T-helper 9 cell (primary cell): ENCODE measurements at places on chromosomes 6 and 20.
A peak's percentile ranks its signal among the peaks of the same experiment; 100 is the strongest.

DNA sequence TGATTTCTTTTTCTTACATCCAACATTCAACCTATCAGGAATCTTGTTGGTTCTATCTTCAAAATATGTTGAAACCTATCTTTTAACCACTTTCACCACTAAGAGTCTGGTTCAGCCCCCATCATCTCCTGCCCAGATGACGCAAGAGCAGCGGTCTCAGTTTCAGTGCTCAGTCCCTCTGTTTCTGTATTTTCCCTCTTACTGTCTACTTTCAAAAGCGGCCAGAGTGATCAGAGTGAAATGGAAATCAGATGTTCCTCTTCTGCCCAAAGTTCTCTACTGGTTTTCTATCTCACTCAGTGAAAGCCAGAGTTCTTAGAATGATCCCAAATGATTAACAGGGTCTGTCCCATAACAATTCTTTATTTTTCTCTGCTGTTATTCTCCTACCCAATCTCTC is 147.9 kb upstream of the PDE7B start:
- no peak for DNase-seq

DNA sequence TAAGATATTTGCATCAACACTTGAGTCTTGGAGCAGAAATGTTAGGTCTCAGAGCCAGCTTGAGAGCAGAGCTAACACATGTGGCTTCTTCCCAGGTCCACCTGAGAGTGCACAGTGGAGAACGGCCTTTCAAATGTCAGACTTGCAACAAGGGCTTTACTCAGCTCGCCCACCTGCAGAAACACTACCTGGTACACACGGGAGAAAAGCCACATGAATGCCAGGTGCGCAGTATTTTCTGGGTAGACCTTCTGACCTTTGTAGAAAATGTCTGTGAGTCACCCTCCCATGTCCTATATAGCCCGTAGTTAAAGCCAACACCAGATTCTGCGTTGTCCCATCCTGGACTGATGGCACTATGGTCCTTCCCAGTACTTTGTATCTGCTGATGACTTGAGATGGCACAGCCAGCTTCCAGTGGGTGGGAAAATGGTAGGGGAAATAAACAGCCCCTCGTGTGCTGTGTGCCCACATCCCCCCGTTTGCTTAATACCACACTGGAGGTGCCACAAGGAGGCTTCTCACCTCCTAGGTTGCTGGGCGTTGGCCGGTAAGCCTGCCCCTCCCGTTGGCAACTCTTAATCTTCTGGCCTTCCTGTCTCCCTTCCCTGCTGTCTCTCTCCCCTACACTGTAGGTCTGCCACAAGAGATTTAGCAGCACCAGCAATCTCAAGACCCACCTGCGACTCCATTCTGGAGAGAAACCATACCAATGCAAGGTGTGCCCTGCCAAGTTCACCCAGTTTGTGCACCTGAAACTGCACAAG is 20.3 kb downstream of the PRDM1 start:
- DNase-seq = no peak

DNA sequence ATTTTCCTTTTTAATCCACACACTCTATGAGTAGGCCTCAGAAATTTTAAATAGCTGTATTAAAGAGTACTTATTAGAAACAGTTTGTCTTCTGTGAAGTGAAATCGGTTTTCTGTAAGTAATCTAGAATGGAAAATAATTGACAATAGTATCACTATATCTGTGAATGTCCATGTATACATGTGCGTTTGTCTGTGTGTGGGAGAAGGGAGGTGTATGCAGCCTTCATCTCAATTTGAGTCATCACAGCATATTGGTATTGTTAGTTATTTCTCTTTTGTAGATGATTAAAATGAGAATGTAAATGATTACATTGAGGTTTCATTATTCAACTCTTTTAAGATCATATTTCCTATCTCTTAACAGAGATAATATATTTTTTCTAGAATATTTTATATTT is 206.0 kb downstream of the EYS start:
- DNase-seq = no peak

GRCh38 chr6:37556881-37557644 is 57.4 kb upstream of the CCDC167 start:
- DNase-seq = no peak

DNA sequence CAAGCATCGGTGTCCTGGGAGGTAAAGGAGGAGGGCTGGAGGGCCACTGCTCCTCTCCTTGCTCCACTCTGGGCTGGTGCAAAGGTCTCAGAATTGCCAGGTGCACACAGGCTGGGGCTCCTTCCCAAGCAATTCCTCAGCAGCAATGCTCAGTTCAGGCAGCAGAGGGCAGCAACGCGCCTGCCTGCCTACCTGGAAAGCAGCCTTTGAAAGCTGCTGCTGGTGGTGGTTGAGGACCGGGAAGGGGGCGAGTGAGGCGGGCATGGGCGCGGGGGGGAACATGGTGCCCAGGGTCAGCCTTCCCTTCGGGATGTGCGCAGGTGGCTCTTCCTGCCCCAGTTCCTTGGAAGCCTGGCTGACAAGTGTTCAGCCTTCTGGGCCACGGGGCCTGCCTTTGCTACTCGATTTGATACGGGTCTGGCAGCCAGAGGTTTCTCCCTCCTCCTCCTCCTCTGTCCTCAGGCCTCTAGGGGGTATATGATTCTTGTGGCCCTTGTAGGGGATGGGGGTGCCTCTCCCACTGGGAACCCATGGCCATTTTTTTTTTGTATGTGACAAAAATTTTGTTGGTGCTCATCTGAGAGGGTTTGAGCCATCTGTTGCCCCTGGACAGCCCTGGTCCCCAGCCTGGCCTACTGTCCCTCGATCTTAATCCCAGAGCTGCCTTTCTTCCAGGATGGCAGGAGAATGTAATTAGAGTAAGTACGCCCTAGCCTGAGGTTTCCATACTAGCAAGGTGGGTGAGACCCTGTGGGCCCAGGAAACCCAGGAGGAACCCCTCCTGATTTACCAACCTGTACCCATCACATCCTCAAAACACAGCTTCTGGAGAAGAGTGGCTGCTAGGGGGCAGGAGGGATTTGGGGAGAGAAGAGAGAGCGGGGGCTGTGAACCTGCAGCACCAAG is 20.1 kb downstream of the MRPS18A start:
- peak; percentile 79 for DNase-seq

DNA sequence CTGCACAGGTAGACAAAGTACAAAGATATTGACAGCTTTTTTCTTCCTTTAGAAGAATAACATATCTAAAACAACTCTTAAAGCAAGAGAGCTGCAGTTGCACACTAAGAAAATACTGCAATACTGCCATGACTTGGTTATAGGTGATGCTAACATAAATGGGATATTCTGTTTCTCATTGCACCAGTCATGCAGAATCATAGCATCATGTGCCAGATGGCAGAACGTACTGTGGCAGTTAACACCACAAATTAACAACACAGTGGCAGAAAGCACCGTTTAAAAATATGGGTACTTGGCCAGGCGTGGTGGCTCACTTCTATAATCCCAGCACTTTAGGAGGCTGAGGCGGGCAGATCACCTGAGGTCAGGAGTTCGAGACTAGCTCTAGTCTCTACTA is 7.4 kb downstream of the ASXL1 start:
- DNase-seq = no peak

DNA sequence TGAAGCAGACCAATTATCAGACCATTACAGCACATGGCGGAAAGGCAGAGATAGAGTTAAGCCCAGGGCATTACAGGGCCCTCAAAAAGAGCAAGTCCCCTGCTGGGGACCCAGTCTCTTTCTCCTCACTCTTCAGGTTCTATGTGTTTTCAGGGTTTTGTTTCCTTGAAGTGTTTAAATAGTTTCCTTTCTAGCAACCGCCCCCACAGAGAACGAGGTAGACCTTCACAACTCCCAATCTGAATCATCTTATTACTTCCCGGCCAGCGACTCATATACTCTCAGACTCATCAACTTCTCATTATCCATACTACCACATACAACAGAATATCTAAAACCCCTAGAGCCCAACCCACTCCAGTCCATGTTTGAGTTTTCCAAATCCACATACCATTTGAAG is 526.6 kb upstream of the ARID1B start:
- no peak for DNase-seq

DNA sequence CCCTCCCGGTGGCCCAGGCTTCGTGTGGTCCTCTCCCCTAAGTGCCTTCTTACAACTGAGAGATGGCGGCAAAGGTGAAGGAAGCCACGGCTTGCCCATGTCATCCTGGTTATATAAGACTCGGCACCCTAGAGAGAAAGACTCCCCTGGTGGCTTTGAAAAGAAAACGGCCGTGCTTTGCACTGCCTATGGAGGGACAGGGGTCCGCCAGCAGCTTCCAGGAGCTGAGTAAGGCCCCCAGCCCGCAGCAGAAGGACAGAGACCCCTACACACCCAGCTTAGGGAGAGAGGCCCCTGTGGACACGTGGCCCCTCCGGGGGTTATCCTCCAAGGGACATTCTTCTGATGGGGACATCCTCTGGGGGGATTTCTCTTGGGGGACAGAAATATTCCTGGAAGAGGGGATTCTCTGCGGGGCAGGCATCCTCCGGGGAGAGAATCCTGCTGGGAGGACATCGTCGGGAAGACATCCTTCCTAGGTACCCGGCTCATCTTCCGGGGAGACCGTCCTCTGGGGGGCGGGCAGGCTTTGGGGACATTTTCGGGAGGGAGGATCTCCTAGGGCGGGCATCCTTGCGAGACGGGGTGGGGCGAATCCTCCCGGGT is 511 bp upstream of the OGFR start:
- no peak for DNase-seq

DNA sequence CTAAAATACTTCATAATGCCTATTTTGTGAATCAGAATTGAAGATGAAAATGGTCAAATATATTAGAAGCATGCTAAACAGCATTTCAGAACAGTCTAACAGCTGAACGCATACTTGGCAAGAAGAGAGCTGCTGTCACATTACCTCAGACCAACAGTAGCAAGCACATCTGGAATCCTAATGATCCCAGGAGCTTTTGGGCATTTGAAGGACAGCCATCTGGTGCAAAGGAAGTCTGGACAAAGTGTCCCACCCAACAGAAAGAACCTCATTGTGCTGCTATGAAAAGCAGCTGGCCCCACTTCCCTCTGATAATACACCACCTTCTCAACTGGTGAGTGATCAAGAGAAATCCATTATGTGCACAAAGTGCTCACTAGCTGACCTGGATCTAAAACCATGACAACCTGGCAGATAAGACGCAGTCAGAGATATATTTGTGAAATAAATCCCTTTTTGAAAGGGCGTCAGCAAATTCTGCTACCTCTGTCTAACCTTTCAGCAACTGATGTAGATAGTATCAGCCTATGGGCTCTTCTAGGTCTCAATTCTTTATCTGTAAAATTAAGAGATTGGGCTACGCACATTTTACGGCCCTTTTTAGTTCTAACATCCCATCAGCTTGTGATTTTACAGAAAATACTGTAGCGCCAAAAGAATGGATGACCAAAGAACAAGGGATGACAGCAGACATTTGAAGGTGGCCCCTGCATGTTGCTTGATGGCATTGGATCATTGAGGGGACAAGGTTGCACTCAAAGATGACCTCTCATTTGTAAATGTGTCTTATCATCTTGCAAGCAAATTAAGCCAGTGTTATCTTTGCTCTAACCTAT is 78.7 kb downstream of the SGK1 start:
- no peak for DNase-seq

GRCh38 chr20:58127701-58128111 is 100.7 kb downstream of the ANKRD60 start:
- DNase-seq = no peak
